ENCODE measurements at places on chromosomes 7 and 10. TPM values are rescaled to one million over a fixed set of nuclear protein-coding genes. Genes with fewer than 3 reads are reported as not detected.

FOXI2 gene
- not detected for polyA plus RNA-seq

EBLN1 gene
- not detected for polyA plus RNA-seq

C10orf143 gene
- 17.8 TPM for polyA plus RNA-seq

TFPI2 gene
- not detected for polyA plus RNA-seq

NPSR1 gene
- not detected for polyA plus RNA-seq

CAV1 gene
- not detected for polyA plus RNA-seq

CCDC126 gene
- 14.9 TPM for polyA plus RNA-seq

DNA sequence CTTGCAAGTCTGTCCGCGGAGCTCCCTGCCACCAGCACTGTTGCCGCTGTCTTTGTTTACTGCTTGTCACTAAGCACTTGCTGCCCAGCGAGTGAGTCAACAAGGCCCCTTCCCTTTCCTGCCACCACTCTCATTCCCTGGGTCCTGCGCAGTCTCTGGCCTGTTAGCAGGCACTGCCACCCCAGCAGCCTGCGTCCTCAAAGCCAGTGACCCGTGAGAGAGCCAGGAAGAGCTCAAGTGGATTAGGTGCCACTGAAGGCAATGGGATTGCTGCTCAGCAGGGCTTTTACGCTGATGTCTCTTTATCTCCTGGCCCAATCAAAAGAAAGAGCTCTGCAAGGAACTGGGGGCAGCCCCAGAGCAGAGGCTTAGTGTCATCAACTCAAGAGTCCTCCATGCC lies at the start of gene FRMPD2:
FRMPD2 (minus strand) TSS at position 61 of the 400 bp plus-strand sequence. CDS start 129 bp downstream, outside the sequence.
- no peaks in the 10 kb centered on the region for H3K36me3 ChIP-seq
- H3K4me1 ChIP-seq, result no peaks in the 10 kb centered on the region
- H3K27ac ChIP-seq, result no peak within 1 kb of the TSS

DNA sequence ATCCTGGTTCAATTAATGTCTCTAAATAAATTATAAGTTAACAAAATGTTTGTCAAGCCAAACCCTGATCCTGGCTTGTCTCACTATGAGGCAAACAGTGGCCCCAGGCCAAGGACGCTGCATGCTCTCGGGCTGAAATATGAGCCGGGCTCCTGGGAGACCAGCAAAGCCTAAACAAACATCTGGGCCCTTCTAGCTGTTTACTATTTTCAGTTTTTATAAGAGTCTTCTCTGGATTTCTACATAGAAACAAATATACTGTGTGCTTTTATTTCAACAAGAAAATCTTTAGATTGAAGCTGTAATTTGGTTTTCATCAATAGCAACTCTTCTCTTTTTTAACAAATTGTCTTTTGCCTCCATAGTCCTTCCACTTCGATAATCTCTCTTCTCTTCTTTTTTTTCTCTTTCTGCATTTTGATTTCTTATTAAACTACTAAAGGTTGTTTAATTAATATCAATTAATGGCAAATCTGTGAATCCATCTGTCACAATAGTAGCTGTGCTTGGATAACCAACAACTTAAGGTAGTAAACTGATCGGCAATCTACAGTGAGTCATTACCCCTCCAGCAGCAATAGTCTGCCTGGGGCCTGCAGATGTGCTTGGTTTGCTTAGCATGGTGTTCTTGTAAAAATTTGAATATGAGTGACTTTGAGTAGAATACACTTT lies 83.3 kb upstream of the DNAJC1 start:
- no peaks in the 10 kb centered on the region for H3K36me3 ChIP-seq
- H3K27ac ChIP-seq, result no peak overlapping the region
- no peaks in the 10 kb centered on the region for H3K4me1 ChIP-seq
- no peak for DNase-seq

DNA sequence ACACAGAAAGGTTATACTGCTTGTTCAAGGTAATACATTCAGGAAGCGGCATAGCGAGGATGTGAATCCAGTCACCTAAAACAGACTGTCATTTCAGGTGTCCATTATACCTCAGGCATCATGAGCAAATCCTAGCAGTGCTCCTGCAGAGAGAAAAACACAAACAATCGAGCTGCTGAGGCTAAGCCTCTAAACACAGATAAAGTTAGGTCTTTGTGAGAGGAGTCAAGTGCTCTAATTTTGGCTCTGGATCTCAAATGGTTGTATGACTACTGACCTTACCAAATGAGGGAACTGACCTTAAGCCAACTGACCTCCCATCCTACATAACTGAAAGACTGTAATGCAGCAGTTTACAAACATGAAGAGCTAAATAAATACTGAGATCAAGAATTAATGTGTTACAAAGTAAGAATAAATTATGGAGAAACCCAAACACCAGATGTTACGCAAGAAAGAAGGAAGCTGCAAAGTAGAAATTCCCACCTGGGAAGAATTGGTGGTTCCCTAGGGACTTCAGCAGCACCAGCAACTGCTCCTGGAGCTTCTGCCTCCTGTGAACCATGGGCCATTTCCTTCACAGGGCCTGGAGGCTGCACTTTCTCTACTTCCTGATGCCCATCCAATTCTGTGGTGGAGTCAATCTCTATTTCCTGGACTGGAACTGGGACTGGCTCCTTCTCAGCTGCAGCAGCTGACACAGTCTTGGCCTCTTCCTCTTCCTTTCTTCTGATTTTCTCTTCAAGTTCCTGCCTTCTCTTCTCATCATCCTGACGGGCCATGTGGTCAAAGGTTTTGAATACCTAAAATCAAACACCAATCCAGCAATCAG lies 5.8 kb downstream of the NUDCD3 start:
- DNase-seq, result no peak
- H3K4me3 ChIP-seq, result no peak overlapping the region
- H3K4me1 ChIP-seq, result peaks cover 68% of the 10 kb centered on the region
- H3K27me3 ChIP-seq, result no peaks in the 10 kb centered on the region
- peaks cover 37% of the 10 kb centered on the region for H3K36me3 ChIP-seq

DNA sequence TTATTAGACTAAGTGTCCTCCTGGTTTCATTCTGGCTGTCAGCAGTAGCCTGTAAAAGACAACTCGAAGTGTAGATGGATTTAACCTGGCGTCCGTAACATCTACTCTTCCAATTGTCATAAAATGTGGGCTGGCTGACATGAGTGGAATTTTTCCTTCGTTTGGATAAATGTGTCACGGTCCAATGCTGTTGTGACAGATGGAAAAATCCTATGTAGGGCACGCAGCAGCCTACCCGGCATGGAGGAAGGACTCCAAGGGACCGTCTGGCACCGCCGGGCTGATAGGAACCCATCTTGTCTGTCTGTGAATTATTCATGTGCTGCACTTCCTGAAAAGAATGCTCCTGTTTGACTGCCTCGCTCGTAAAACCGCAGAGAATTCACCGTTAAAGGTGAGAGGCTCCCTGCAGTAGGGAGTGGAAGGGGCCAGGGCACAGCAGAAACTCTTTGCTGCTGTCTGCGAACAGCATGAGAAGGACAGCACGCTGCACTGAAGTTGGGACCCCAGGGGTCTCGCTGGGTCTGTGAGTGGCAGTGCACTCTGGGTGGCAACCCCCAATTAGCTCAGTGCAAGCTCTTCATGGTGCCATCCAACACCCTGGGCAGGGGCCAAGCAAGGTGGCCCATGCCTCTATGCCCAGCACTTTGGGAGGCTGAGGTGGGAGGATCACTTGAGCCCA lies 1.6 kb upstream of the ORAI2 start:
- H3K27ac ChIP-seq, result peak overlapping the region; percentile 92
- DNase-seq, result peak; percentile 70
- H3K4me1 ChIP-seq, result peaks cover 69% of the 10 kb centered on the region
- H3K4me3 ChIP-seq, result peak overlapping the region; percentile 73

DNA sequence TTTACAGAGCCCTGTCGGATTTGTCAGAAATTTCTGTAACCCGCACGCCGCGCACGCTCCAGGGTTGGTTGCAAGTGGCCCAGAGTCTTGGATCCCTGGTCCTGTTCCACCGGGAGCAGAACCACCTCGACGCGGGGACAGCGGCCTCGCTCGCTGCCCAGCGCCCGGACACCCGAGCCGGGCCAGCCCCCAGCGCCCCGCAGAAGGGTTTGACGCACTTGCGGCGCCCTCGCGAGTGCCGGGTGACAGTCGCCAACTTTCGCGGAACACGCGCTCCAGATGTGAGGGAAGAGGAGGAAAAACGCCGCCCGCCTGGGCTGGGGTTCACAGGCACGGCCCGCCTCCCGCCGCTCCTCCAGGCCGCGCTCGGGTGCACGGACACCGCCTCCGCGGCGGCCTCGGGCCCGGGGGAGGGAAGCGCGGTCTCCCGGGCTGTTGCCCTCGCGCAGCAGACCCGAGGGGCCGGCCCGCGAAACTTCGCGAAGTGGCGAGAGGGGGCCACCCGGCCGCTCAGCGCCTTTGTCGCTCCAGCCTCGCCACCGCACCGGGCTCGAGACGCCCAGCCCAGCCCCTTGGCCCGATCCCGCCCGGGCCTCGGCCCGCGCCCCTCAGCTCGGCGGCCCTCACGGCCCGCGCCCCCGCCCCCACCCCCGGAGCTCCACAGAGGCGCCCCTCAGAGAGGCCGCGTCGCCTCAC lies 514 bp downstream of the RNF216 start:
- H3K27me3 ChIP-seq, result peaks cover 1% of the 10 kb centered on the region
- peak; percentile 57 for DNase-seq
- H3K4me3 ChIP-seq, result peak overlapping the region; percentile 84
- H3K4me1 ChIP-seq, result peaks cover 43% of the 10 kb centered on the region

DNA sequence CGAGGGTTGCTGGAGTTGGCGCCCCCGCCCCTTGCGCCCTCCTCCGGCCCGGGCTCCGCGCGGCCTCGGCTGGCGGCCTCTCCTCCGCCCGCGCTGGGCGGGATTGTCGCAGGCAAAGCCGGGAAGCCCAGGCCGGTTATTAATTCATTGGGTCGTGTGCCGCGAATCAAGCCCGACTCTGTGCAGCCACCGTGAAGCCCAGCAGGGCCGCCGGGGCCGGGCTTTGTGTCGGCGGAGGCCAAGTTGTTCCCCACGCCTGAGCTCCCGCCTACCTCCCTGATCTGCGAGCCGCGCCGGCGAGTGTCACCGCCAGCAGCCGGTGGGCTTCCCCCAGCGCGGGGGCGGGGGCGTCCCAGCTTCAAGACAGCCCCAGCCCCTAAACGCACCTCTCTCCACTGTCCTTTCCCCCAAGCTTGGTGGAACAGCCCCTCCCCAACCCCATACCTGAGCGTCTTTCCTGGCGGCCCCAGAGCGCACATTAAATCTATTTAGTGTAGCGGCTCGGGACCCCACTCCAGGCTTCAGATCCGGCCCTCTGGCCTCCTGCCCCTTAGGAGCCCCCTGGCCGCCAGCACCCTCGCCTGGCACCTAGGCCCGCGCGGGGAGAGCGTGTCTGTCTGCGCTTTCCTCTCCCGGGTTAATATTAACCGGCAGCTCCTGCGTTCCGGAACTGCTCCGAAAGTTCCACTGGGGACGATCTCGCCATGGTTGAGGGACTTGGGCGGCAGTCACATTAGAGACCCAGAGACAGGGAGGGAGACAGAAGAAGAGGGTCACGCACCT lies 3.5 kb downstream of the SHH start:
- no peak overlapping the region for H3K4me3 ChIP-seq
- H3K27ac ChIP-seq, result no peak overlapping the region
- no peaks in the 10 kb centered on the region for H3K4me1 ChIP-seq
- DNase-seq, result no peak
- peaks cover 25% of the 10 kb centered on the region for H3K27me3 ChIP-seq

- DNase-seq, result no peak
- H3K36me3 ChIP-seq, result no peaks in the 10 kb centered on the region
- H3K27me3 ChIP-seq, result no peaks in the 10 kb centered on the region
These were observed 920.1 kb upstream of the LRRN3 start for GRCh38 chr7:110170841-110171240.

DNA sequence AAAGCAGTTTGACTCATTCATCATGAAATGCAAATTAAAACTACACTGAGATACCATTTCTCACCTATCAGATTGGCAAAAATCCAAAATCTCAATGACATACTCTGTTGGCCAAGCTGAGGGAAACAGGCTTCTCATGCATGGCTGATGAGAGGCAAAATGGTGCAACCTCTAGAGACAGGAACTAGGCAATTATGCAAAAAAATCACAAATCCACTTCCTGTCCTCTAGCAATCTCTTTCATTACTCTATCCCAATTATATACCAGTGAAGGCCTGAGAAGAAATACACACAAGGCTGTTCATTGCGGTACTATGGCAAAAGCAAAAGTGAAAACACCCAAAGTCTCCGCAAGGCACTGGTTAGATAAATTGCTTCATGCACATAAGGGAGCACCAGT lies 25.9 kb upstream of the PTPRN2 start:
- H3K27me3 ChIP-seq, result no peaks in the 10 kb centered on the region
- DNase-seq, result no peak
- H3K27ac ChIP-seq, result no peak overlapping the region
- H3K36me3 ChIP-seq, result no peaks in the 10 kb centered on the region
- no peak overlapping the region for H3K4me3 ChIP-seq

DNA sequence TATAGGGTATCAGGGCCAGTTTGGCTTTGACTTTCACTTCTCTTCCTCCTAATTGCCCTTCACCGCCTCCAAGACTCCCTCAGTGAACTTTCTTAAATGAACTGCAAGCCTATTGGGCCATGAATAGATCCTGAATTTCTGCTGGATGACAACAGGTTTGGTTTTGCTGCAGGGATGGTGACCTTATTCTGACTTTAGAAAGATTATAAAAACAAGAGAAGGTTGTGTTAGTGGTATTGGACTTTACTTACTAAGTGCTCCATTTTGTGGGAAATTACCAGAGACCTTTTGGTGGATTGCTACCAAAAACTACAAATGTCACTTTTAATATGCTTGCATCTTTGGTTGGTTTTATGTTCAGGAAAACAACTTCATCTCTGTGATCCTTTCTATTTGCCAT lies 11.5 kb upstream of the LIPA start:
- no peaks in the 10 kb centered on the region for H3K36me3 ChIP-seq
- peaks cover 10% of the 10 kb centered on the region for H3K4me1 ChIP-seq
- H3K27me3 ChIP-seq, result no peaks in the 10 kb centered on the region
- DNase-seq, result no peak
- H3K4me3 ChIP-seq, result no peak overlapping the region

- H3K27ac ChIP-seq, result no peak overlapping the region
- H3K4me3 ChIP-seq, result no peak overlapping the region
- peaks cover 9% of the 10 kb centered on the region for H3K27me3 ChIP-seq
- no peaks in the 10 kb centered on the region for H3K4me1 ChIP-seq
These were observed 50.4 kb downstream of the NAMPT start for GRCh38 chr7:106234425-106234824.

DNA sequence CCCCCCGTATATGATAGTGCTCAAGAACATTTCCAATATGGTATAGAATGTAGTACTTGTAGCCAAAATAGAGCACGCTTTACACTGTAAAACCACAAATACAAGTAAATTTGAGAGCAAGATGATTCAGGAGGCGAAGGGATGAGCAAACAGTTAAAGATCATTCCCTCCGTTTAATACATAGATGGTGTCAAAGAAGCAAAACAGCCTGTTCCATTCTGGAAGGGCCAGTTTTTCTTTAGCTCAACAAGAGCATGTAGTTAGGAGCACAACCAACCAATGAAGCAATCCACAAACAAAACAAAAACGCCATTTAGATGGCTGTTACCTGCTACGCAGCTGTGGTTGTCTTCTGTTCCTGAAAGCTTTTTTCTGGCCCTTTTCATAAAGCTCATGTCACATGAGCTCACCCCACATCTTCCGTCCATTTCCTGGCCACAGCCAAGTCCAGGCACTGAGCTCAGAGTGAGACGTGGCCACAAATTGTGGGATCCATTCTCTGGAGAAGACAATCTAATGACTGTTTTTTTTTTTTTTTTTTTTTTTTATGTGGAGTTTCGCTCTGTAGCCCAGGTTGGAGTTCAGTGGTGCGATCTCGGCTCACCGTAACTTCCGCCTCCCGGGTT lies 185.6 kb downstream of the FANK1 start:
- H3K4me3 ChIP-seq, result no peak overlapping the region
- H3K27ac ChIP-seq, result no peak overlapping the region
- no peaks in the 10 kb centered on the region for H3K4me1 ChIP-seq

Measured in immature natural killer cell (primary cell).